ENCODE measurements at places on chromosomes 6 and 20. TPM values are rescaled to one million over a fixed set of nuclear protein-coding genes. Genes with fewer than 3 reads are reported as not detected.

Gene SERAC1
- 4.6 TPM for total RNA-seq

GRCh38 chr20:51535674-51536073 lies 6.8 kb downstream of the NFATC2 start:
- DNase-seq = no peak

Gene DCDC2
- total RNA-seq = not detected

Gene GTSF1L
- 1.4 TPM for total RNA-seq

DNA sequence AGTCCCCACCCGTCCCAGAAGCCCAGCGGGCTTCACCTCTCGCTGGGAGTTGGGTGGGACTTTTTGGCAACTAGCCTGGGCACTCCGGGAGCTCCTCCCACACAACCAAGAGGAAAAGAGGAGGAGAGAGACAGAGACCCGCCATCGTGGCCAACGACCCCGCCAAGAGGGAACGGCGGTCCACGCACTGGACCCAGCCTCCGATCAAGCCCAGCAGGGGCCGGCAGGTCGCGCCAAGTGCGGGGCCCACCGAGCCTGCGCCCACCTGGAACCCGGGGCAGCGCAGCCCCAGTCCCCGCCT lies 3.0 kb upstream of the TMEM14C start:
- no peak for DNase-seq

Gene RGS19
- total RNA-seq = 76.2 TPM

Data from naive thymus-derived CD4-positive, alpha-beta T cell (primary cell).